Hematopoietic multipotent progenitor cell treated with erythropoietin and hydrocortisone succinate and interleukin-3 and kit ligand, for 17 days (in vitro differentiated cells): ENCODE measurements at places on chromosomes 3 and 15.

DNA sequence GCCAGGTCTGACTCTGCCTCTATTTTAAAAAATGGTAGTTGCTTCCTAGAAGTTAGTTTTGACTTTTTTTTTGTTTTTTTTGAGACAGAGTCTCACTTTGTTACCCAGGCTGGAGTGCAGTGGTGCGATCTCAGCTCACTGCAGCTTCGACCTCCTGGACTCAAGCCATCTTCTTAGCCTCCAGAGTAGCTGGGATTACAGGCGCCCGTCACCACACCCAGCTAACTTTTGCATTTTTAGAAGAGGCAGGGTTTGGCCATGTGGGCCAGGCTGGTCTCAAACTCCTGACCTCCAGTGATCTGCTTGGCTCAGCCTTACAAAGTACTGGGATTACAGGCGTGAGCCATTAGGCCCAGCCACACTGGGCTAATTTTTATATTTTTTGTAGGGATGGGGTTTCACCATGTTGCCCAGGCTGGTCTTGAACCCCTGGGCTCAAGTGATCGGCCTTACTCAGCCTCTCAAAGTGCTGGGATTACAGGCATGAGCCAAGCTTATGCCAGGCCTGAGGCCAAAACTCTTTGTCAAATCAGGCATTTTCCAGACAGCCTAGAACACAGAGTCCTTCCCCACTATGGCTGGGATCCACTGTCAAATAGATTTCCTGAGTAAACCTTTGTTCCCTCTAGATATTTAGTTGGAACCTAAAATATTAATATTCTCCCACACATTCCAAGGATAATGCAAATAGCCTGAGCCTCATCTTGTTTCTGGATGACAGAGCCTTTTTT is 13.7 kb downstream of the C3orf62 start:
- no peak for DNase-seq

DNA sequence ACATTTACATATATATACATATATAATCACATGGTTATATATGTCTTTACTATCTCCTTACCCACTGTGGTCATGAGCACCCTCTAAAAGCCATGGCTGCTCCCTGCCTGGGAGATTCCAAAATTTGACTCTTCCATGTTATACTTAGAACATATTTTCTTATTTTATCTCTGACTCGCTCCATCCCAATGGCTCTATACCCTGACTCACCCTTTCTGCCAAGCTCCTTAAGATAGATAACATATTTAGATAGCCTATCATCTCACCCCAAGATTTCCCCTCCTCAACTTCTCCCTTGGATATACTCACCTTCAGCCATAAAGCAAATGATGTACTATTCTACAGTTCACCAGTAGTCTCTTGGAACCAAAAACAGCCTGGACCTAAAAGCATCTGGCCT is 65.1 kb downstream of the CD200R1L start:
- DNase-seq = no peak

- no peak for DNase-seq
Measured at GRCh38 chr3:183242431-183242830, 10.6 kb upstream of the B3GNT5 start.

- DNase-seq = no peak
Measured at GRCh38 chr3:71030748-71031147, 552.8 kb downstream of the FOXP1 start.

- DNase-seq = no peak
Measured at GRCh38 chr3:127254033-127254644, 33.7 kb downstream of the PRR20G start.

- no peak for DNase-seq
Measured at GRCh38 chr15:67548236-67548852, 5.8 kb downstream of the MAP2K5 start.

GRCh38 chr15:93063262-93063671 is 25.7 kb downstream of the RGMA start:
- DNase-seq = no peak

DNA sequence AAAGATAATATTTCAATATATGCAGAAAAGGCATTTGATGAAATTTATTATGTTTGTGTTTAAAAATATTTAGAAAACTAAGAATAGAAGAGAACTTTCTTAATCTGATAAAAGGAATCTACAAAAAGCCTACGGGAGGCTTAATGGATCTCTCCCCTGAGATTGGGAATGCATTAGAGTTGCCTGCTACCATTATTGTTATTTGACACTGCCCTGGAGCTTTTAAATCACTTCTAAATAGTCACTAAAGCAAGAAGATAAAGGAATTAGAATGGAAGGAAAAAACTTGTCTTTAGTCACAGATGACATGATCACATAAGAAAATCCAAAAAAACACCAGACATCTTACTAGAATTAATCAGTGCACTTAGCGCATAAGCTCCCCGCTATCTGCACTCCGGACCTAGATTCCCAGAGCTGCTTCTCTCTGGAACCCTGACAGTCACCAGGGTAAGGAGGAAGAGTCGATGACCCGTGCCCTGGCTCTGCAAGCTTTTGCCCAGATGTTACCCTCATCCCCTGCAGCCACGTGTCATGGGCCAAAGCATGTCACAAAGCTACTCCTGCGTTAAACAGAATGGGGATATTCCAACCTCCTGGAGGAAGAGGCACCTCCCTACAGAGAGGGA is 97.1 kb downstream of the MINAR1 start:
- no peak for DNase-seq

GRCh38 chr3:101182734-101183133 is 137.6 kb downstream of the IMPG2 start:
- no peak for DNase-seq

GRCh38 chr3:8629151-8630021 is 15.2 kb downstream of the SSUH2 start:
- peak; percentile 74 for DNase-seq

GRCh38 chr3:124510290-124510689 is 220.0 kb upstream of the UMPS start:
- DNase-seq = no peak

- DNase-seq = peak; percentile 75
Measured at GRCh38 chr15:74695597-74696397, at the start of gene EDC3. Gene EDC3, minus strand, starts transcription at chr15:74696024. Its CDS starts 20,900 bp downstream, at chr15:74675124.

- DNase-seq = no peak
Measured at GRCh38 chr15:95930659-95931375, 399.7 kb upstream of the NR2F2 start.

DNA sequence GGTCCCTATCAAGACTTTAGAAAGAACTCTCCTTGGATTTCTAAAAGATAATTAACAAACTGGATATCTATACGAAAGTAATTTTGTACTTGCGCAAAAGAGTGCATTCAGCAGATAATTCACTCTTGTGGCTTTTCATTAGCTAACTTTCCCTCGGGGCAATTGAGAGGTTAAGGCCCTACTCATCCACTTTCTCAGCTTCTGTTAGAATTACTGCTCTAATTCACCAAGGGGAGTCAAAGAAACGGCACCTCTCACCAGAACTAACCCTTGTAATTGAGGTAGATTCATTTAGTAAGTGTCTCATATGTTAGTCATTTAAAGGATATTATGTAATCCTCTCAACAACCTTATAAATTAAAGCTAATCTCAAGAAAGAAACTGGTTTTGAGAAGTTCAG is 22.5 kb upstream of the MB21D2 start:
- DNase-seq = no peak

- DNase-seq = no peak
Measured at GRCh38 chr3:66381626-66382025, 119.2 kb downstream of the LRIG1 start.

DNA sequence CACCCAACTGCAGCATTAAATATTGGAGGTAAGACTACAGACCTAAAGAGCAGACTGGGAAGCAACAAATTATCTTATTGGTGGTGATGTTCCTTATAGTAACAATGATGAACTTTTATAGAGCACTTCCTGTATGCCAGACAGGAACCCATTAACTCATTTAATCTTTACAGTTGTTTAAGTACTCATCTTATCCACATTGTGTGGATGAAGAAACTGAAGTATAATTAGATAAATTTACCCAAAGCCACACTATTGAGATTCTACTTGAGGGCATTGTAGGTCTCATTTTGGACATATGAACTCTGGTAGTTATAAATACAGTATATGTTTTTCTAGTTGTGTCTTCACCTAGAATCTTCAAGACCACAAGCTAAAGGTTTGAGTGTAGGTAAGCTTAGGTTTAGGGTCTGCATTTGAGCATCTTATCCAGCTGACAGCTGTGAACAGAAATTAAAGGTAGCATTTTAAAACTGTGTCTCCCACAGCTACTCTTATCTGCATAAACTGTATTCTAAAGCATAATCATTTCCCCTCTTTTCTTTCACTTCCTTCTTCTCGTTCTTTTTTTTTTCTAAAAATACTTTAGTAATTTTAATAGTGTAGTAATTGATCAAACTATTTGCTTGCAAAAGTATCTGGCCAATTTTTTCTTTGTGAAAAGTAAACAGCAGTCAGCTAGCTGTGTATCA is 138.2 kb downstream of the UBE2E2 start:
- DNase-seq = no peak

DNA sequence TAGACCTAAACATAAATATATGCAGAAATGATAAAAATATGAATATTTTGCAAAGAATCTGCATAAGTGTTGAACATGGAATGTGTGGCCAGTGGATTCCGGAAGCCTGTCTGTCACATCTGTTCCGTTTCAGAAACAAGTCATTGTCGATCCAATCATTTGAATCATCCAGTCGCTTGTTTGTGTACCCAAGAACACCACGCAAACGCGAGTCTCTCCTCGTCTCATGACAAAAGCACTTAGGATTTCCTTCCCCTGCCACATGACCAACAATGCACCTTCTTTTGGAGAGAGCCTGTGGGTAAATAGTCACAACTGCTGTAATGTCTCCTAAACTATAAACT is 80.2 kb downstream of the FMN1 start:
- DNase-seq = no peak

DNA sequence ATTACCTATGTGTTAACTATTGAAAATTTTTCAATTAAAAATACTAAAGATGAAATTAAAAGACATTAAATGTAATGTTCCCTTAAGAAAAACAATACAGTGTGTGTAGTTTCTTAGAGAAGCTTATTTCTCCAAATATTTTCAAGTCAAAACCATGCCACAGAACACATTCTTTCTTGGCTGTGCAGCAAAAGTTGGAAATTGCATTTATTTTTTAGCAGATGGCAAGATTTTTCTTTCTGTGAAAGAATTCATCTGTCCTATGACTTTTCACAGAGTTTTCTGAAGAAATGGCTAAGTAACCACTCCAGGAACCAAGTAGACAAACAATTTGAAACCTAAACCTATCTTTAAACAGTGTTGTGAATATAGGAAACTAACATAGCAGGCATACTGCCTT is 47.2 kb downstream of the IMPG2 start:
- no peak for DNase-seq

DNA sequence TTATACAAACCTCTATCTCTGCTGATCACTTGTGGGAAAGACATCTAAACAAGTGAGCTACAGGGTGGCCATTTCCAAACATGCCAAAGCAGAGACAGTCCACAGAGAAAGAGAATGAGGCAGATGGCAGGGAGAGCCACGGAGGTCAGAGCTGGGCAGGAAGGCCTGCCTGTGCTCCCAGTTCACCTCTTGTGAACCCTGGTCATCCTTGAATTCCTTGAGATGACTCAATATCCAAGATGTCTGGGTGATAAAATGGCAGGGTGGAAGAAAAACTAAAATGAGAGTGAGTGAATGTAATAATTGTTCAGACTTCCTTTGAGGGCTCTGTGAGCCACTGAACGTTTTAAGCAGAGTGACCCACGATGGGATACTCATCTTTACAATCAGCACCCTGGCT is 104.8 kb downstream of the PLCH1 start:
- DNase-seq = no peak

DNA sequence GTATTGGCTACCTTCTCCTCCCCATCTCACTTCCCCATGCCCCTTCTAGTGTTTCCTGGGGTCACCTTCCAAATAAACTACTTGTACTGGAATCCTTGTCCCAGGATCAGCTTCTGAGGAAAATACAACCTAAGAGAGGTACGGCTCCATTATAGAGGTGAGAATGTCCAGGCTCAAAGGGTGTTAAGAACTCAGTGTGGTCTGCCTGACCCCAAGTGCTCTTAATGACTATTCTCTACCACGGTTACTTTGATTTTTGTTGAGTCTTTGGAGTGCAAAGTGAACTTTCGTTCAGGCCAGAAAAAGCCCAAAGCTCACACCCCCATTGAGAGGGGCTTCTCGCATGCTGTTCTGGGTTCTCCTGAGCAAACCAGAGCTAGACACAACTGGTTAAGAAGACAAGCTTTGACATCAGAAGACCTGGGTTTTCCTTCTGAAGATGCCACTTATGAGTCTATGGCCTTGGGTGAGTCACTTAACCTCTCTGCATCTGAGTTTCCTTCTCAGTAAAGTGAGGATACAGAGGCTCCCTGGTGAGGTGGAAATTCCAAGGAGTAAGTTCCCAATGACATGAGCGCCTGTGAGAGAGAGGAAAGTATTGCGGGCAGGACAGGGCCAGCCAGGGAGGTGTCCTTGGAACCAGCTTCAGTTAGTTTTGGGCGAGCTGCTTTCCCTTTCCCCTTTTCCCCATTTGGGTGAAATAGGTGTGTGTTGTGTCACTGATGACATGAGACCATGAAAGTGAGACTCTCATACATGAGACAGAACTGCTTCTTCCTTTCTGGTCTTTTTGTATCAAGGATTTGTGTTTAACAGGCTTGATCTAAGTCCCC is 475.0 kb upstream of the PROK2 start:
- DNase-seq = no peak

DNA sequence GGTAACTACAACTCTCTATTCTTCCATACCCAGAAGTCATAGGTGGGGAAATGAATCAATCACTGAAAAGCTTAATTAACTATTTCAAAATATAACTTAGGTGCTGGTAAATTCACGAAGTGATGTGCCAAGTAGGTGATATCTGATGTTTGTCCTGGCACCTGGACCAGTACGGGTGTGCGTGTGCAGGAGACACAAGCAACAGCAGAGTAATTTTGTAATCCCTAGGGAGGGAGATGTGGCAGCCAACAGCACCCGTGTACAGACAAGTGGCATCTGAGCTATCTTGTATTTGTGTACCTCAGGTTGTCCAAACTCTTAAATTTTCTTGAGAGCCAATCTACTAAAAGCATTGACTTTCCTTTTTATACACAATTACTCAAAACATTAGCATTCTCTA is 22.8 kb downstream of the USF3 start:
- DNase-seq = no peak

- no peak for DNase-seq
Measured at GRCh38 chr15:85649372-85649771, 145.4 kb downstream of the KLHL25 start.

- no peak for DNase-seq
Measured at GRCh38 chr15:70083946-70084345, 13.8 kb downstream of the TLE3 start.

DNA sequence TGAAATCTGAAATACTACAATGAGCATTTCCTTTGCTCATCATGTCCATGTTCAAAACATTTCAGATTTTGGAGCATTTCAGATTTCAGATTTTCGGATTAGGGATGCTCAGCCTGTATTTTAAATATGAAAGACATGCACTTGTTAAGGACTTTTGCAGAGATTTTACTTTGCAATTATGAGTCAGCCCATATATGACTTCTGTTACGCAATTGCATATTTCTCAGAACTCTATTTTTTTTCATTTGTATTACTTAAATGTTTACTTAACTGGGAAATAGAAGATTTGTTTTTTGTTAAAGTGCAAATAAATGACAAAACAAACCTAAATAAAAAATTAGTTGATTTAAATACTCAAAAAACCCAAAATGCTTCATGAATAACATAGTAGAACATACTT is 376.2 kb downstream of the ZBTB20 start:
- no peak for DNase-seq
